ENCODE measurements at places on chromosomes 4 and X.
A peak's percentile ranks its signal among the peaks of the same experiment; 100 is the strongest.

GRCh38 chr4:145177511-145177905 lies 2.9 kb downstream of the OTUD4 start:
- peak; percentile 54 for DNase-seq

GRCh38 chrX:14817571-14817970 lies 55.3 kb downstream of the FANCB start:
- no peak for DNase-seq

- DNase-seq = no peak
These were observed 115.3 kb downstream of the AASDH start for GRCh38 chr4:56272003-56272402.

- no peak for DNase-seq
These were observed 53.6 kb upstream of the TLR3 start for GRCh38 chr4:186015212-186015817.

- DNase-seq = no peak
These were observed 262.8 kb downstream of the PRDM5 start for GRCh38 chr4:120659616-120660170.

- DNase-seq = peak; percentile 44
These were observed 265.0 kb upstream of the FAT4 start for GRCh38 chr4:125049711-125050110.

DNA sequence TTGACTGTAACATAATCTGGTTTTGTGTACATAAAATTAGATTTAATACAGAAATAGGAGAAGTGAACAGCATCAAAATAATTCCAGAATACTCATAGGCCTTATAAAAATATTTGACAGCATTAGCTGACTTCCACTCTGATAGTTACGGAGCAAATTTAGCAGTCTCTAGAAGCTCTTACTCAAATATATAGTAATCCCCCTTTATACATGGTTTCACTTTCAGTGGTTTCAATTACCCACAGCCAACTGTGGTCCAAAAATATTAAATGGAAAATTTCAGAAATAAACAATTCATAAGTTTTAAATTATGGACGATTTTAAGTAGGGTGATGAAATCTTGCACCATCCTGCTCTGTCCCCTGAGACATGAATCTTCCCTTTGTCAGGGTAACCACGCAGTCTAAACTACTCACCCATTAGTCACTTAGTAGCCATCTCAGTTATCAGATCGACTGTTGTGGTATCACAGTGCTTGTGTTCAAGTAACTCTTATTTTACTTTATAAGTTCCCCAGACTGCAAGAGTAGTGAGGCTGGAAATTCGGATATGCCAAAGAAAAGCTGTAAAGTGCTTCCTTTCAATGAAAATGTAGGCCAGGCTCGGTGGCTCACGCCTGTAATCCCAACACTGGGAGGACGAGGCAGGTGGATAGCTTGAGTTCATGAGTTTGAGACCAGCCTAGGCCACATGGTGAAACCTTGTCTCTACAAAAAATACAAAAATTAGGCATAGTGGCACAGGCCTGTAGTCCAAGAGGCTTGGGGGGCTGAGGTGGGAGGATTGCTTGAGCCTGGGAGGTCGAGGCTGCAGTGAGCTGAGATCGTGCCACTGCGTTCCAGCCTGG lies 17.2 kb upstream of the RTL9 start:
- peak; percentile 72 for DNase-seq

DNA sequence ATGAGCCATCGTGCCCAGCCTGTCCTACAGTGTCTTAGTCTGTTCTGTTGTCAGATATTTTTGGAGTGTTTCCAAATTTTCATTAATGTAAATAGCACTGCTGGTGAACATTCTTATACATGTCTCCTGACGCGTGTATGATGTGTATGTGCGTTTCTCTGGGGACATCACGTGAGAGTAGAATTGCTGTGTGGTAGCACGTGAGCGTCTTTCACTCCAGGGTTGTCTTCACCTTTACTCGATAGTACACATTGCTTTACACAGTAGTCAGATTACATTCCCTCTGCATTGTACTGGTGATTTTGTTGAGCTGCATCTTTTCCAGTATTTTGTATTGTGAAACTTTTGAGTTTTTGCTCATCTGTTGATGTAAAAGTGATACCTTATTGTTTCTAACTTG lies 60.0 kb downstream of the ARHGAP10 start:
- peak; percentile 37 for DNase-seq
